ENCODE measurements at places on chromosomes 16 and 17.

GRCh38 chr16:56609463-56609921, 1.1 kb downstream of the MT2A start:
- peak; percentile 56 for DNase-seq

- no peak for DNase-seq
Measured at GRCh38 chr16:84562174-84562815, 55.6 kb downstream of the COTL1 start.

GRCh38 chr16:79211586-79211985, 389.0 kb downstream of the MAF start:
- no peak for DNase-seq

DNA sequence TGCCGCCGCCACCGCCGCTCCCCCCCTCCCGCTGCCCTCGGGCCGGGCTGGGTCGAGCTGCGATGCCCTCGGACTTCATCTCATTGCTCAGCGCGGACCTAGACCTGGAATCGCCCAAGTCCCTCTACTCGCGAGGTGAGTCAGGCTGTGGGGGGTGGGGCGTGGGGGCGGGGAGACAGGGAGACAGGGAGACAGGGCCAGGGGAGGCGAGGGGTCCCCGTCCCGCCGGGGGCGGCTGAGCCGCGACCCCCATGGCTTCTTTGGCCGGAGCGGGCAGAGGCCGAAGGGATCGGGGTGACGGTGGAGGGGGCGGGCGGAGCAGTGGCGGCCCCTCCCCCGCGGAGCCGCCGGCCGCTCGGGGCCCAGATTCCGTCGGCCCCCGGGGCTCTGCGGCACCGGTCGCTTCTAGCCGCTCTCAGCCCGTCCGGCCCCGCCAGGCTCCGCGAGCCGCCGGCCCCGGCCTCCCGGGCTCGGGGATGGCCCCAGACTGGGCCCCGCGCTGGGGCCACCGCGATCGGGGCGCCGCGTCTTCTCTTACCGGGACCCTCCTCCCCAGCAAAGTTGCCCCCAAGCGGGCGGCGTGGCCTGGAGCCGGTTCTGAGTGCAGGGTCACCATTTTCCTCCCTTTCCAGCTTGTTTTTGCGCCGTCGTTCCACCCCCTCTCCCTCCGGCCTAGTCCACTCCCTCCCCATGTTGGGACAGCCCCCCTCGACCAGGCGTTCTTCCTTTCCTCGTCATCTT, 644 bp downstream of the NFAT5 start:
- peak; percentile 74 for DNase-seq

DNA sequence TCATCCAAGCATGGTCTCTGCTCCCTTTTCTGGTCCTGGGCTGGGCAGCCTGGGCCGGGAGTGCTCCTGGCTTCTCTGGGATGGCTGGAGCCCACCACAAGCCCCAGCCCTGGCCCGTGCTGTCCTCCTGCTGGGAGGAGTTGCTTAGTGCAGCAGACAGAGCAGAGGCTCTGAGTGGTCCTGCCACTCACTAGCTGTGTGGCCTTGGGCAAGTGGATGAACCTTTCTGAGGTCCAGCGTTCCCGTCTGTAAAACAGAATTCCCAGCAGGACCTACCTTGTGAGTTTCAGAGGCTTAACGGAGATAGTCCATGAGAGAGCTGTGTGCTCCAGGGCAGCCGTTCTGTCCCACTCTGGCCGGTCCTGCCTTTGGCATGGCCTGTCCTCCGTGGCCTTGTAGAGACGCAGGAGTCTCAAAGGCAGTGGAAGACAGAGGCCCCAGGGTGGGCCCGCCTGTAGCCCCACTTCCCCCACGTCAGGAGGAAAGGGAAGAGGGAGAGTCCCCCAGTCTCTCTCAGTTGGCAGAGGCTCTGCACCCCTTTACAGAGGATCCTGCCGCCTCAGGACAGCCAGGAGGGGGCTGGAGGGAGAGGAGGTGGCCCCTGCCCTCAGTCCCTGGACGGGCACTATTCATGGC, 7.8 kb downstream of the MYO15B start:
- DNase-seq, result no peak

- no peak for DNase-seq
Measured at GRCh38 chr17:79315358-79316105, 240.9 kb downstream of the ENGASE start.

DNA sequence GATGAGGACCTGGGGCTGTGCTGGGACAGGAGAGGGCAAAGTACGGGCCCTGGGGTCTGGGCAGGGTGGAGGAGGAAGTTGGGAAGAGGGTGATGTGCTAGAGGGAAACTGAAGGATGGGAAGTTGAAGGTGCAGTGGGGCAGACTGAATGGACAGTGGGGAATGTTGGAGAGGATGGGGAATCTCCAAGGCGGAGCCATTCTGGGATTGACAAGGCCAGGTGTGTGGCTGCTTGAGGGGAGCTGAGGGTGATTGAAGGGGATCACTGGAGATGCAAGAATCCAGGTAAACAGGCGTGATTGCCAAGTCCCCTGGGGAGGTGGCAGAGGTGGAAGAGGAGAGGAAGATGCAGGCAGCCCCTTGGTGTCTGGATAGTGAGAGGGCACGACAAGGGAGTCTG, 8.5 kb upstream of the HSD3B7 start:
- no peak for DNase-seq

- peak; percentile 96 for DNase-seq
Measured at GRCh38 chr17:45371414-45372324, 54.8 kb upstream of the MAP3K14 start.

GRCh38 chr17:371583-371982, 19.0 kb upstream of the RPH3AL start:
- DNase-seq, result no peak

- no peak for DNase-seq
Measured at GRCh38 chr17:34760931-34761495, 181.6 kb downstream of the TMEM132E start.

GRCh38 chr17:81912441-81913309, 1.5 kb upstream of the PCYT2 start:
- no peak for DNase-seq

GRCh38 chr16:30372725-30373124, 1.9 kb upstream of the MYL11 start:
- DNase-seq, result no peak

DNA sequence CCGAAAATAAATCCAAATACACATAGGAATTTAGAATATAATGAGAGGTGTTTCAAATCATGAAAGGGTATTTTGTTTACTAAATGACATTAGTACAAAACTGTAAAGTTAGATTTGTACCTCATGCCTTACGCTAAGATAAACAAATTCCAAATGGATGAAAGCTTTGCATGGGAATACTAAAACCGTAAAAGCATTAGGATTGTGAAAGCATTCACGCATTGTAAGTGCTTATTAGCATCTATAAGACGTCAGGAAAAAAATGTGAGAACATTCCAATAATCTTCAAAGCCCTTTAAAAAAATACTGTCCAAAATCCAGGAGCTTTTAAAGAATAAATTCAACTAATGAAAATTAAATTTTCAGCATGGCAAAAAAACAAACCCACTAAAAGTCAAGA, 24.8 kb upstream of the ALOX15 start:
- no peak for DNase-seq

DNA sequence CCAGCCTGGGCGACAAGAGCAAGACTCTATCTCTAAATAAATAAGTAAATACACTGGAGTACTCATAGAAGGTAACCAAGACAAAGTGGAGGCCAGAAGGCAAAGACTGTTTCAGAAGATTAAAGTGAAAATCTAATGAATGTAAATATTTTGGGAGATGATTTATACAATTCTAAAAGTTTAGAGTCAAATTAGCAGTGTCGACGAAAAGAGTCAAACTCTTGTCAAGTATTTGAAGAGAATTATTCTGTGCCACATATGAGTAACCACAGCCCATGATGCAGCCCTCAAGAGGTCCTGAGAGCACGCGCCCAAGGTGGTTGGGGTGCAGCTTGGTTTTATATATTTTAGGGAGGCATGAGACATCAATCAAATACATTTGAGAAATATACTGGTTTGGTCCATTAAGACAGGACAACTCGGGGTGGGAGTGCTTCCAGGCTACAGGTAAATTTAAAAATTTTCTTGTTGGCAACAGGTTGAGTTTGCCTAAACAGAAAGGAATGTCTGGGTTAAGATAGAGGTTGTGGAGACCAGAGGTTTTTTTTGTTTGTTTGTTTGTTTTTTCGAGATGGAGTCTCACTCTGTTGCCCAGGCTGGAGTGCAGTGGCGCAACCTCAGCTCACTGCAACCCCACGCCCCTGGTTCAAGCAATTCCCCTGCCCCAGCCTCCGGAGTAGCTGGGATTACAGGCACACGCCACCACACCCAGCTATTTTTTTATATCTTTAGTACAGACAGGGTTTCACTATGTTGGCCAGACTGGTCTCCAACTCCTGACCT, 3.5 kb downstream of the CFDP1 start:
- DNase-seq, result no peak

GRCh38 chr16:29030086-29030840, 45.4 kb downstream of the LAT start:
- no peak for DNase-seq
